Vagina (tissue), 2 donors: ENCODE measurements at places on chromosomes 1 and 21.

DNA sequence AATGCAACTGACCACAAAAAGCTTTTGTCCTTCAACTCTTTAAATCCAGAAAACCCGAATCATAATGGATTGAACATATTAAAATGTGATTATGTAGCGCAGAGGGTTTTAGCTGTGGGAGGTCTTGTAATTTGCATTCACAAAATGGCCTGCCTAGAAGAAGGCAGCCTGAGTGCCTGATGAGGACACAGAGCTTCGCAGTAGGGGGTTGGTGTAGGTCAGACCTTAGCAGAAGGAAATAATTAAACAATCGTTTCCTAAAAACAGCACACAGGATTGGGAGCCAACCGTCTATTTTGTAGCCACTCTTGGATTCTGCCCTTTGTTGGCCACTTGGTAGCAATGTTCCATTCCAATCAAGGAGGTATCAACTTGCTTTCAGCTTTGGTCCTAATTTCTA is 195.7 kb upstream of the KIAA0040 start:
- H3K36me3 ChIP-seq, result no peaks in the 10 kb centered on the region
- no peak overlapping the region for H3K4me3 ChIP-seq
- no peaks in the 10 kb centered on the region for H3K4me1 ChIP-seq
- H3K27me3 ChIP-seq, result no peaks in the 10 kb centered on the region
- no peak overlapping the region for H3K27ac ChIP-seq
- no peak for DNase-seq

- peaks cover 6% of the 10 kb centered on the region for H3K4me1 ChIP-seq
- no peak overlapping the region for H3K27ac ChIP-seq
- no peaks in the 10 kb centered on the region for H3K27me3 ChIP-seq
Observed at GRCh38 chr1:169426174-169426705, 1.0 kb downstream of the CCDC181 start.

DNA sequence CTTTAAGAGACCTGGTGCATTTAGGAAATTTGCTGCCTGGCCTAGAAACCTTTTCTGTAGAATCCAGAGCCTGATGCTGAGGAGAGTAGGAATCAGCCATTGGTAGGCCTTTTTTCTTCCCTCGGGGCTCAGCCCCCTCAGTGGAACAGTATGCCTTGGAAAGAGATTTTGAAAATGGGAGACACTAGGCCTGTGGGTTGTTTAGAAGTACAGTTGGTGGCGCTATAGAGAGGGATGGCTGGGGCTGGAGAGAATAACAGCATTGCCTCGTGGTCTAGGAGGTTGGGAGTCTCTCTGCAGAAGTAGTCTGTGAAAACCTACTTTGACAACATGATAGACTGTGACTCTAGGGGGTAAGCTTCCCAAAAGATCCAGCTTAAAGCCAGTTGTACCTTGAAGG is 8.2 kb downstream of the KIF2C start:
- DNase-seq, result no peak
- no peaks in the 10 kb centered on the region for H3K36me3 ChIP-seq
- H3K27ac ChIP-seq, result no peak overlapping the region
- H3K4me3 ChIP-seq, result no peak overlapping the region
- no peaks in the 10 kb centered on the region for H3K27me3 ChIP-seq

- H3K4me3 ChIP-seq, result no peak overlapping the region
- H3K27me3 ChIP-seq, result no peaks in the 10 kb centered on the region
- no peak overlapping the region for H3K27ac ChIP-seq
- no peaks in the 10 kb centered on the region for H3K36me3 ChIP-seq
- DNase-seq, result no peak
Observed at GRCh38 chr1:221979444-221980032, 237.6 kb upstream of the DUSP10 start.

DNA sequence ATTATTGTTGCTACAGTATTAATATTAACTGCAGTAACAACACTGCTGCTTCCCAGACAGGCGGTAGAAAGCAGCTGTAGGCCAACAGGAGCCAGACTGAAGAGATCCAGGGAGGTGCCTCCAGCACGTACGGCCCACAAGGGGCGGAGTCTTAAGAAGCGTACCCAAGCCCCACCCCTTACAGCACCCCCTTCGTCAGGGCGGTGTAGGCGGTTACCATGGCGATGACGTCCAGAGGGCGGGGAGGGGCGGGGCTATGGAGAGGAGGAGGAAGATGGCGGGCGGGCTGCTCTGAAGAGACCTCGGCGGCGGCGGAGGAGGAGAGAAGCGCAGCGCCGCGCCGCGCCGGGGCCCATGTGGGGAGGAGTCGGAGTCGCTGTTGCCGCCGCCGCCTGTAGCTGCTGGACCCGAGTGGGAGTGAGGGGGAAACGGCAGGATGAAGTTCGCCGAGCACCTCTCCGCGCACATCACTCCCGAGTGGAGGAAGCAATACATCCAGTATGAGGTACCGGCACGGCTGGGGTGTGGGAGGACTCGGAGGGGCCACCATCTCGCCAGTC is at the start of gene XPR1:
Gene XPR1, plus strand, starts transcription at position 257 of the 560 bp plus-strand sequence. Its CDS starts 180 bp downstream, at position 437.
- peak; percentile 99 for DNase-seq
- H3K4me3 ChIP-seq, result peak within 1 kb of the TSS; percentile 89
- H3K27me3 ChIP-seq, result no peaks in the 10 kb centered on the region
- peaks cover 21% of the 10 kb centered on the region for H3K4me1 ChIP-seq

- no peak overlapping the region for H3K4me3 ChIP-seq
- H3K36me3 ChIP-seq, result no peaks in the 10 kb centered on the region
- no peak for DNase-seq
- no peaks in the 10 kb centered on the region for H3K4me1 ChIP-seq
Observed at GRCh38 chr1:177385760-177386698, 215.3 kb downstream of the BRINP2 start.

DNA sequence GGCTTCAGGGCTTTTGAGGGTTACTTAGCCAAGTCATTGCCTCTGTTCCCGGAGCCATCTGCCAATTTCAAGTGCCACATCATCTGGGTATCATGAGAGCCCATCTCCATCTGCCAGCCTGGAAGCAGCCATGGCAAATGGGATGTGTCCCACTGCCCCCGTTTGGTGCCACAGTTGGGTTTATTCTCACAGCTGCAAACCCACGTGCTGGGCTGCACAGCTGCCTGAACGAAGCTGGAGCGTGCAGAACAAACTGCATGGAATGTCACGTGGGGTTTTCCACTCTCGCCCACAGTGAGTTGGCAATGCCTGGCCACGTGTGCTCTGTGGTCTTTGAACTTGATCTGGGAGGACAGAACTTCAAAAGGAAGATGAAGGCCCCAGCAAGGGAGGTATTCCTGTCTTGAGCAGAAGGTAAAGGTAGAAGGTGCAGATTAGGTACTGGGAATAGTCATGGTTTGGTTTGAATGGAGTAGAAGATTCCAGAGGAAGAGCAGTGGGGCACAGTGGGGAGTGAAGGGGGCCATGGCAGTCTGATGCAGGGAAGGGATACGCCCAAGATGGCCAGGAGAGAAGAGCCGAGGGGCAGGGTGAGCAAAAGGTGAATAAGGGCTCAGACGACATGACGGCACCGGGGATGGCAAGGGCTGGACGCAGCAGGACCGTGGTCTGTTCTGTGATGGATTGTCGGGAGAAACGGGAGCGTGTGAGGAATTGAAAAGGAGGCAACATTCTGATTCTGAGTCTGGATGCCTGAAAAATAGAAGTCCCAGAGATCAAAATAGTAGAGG is 222.0 kb downstream of the KAZN start:
- no peak overlapping the region for H3K4me3 ChIP-seq
- no peak for DNase-seq
- no peak overlapping the region for H3K27ac ChIP-seq
- H3K4me1 ChIP-seq, result no peaks in the 10 kb centered on the region
- no peaks in the 10 kb centered on the region for H3K27me3 ChIP-seq

- no peak overlapping the region for H3K4me3 ChIP-seq
- DNase-seq, result no peak
Observed at GRCh38 chr21:34640858-34641257, 25.9 kb upstream of the RCAN1 start.

DNA sequence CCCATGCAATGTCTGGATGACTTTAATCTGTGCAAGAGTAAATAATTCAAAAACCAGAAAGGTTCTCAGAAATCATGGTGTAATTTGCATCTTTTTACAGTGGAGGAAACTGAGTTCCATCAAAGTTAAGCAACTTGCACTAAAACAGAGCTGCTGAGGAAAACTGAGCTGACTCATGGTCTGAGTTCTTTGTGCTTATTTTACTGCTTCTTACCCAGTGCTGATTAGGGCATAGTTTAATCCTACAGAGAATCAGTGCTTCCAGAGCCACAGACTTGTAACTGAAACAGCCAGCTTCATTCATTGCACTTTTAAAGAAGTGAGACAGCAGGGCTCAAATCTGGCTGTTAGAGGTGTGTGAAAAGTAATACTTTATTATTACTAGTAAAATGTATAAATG is 10.9 kb upstream of the RWDD3 start:
- no peak for DNase-seq
- no peak overlapping the region for H3K27ac ChIP-seq
- no peaks in the 10 kb centered on the region for H3K36me3 ChIP-seq
- H3K4me1 ChIP-seq, result no peaks in the 10 kb centered on the region
- H3K27me3 ChIP-seq, result no peaks in the 10 kb centered on the region
